ENCODE measurements at places on chromosomes 4 and X. TPM values are rescaled to one million over a fixed set of nuclear protein-coding genes. Genes with fewer than 3 reads are reported as not detected.

Gene PDGFRA
- 73.7 TPM for polyA plus RNA-seq

DNA sequence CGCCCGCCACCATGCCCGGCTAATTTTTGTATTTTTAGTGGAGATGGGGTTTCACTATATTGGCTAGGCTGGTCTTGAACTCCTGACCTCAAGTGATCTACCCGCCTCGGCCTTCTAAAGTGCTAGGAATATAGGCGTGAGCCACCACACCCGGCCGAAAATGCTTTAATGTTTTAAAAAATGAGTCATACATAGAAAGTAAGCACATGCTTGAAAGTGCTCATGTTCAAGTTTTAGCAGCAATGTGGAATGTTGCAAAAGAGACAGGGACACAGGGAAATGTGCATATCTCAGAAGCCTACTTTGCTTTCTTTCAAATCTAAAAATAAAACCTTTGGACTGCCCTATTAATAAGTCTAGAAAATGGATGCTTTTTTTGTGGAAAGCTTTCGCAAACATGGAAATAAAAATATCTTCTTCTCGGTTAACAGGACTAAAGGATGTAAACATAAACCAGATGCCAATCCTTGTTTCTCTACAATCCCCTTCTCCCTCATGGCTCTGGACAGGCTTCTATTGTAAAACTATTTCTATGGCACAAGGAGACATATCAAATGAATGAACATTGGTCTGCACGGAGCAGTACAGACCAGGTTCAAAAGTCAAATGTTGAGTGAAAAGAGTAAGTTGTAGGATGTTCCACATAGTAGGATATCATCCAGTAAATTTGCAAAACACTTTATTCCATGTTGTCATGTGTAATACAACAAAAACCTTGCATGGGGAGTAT lies 15.0 kb downstream of the MECP2 start:
- H3K27me3 ChIP-seq, result no peaks in the 10 kb centered on the region
- H3K27ac ChIP-seq, result no peak overlapping the region
- H3K4me3 ChIP-seq, result no peak overlapping the region
- H3K4me1 ChIP-seq, result no peaks in the 10 kb centered on the region

Gene TLR1
- polyA plus RNA-seq, result 4.6 TPM

Gene DNASE1L1
- polyA plus RNA-seq, result 24.0 TPM

- no peak overlapping the region for H3K27ac ChIP-seq
- no peak overlapping the region for H3K4me3 ChIP-seq
- no peaks in the 10 kb centered on the region for H3K36me3 ChIP-seq
These were observed 31.4 kb downstream of the TBC1D9 start for GRCh38 chr4:140724760-140725159.

Gene ZIC3
- not detected for polyA plus RNA-seq

Gene C4orf54
- not detected for polyA plus RNA-seq

DNA sequence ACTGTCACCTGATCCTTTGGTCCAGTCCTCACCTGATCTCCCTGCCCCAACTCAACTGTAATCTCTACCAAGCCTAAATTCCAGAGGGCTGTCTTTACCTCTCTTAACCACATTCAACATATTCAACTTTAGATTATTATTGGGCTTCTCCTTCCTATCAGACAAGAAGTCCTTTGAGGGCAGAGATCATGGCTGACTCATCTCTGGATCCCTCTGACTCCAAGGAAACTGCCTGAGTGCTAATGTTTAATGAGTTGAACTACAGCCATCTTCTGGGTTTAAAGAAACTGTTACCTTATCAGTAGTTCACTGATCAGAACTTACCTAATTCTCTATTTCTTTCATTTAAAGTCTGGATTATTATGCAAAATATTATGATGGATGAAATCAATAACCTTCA lies 135.7 kb downstream of the GPC3 start:
- no peaks in the 10 kb centered on the region for H3K4me1 ChIP-seq
- H3K27ac ChIP-seq, result no peak overlapping the region
- H3K4me3 ChIP-seq, result no peak overlapping the region
- peak; percentile 56 for DNase-seq
- H3K36me3 ChIP-seq, result no peaks in the 10 kb centered on the region

DNA sequence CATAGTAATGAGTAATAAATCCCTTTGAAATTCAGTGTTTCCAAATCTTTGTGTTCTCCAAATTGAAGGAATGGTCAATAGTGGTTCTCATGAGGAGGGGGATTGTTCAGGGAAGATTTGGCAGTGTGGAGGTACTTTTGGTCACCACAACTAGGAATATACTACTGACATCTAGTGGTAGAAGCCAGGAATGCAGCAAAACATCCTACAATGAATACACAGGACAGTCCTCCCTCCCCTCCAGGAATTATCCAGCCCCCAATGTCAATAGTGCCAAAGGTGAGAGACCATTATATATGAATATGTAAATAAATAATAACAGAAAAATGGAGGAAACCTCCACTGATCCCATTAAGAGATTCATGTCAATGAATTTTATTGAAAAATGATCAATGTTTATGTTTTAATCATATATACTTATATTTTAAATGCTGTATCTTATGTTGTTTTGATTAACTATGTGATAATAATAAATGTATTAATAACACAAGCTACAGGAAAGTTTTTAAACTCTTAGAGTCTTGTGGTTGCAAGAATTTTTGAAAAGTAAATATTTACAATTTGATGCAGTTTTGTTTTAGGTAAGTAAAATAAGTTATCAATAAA lies 14.4 kb upstream of the FAM9A start:
- H3K4me1 ChIP-seq, result no peaks in the 10 kb centered on the region
- no peak overlapping the region for H3K4me3 ChIP-seq
- H3K27ac ChIP-seq, result no peak overlapping the region
- DNase-seq, result peak; percentile 35
- no peaks in the 10 kb centered on the region for H3K27me3 ChIP-seq

GRCh38 chr4:42683393-42683792 lies 26.5 kb upstream of the ATP8A1 start:
- H3K36me3 ChIP-seq, result no peaks in the 10 kb centered on the region
- no peaks in the 10 kb centered on the region for H3K27me3 ChIP-seq
- H3K4me1 ChIP-seq, result no peaks in the 10 kb centered on the region
- H3K27ac ChIP-seq, result no peak overlapping the region
- no peak overlapping the region for H3K4me3 ChIP-seq

GRCh38 chrX:11628399-11628798 lies 37.3 kb downstream of the ARHGAP6 start:
- H3K36me3 ChIP-seq, result no peaks in the 10 kb centered on the region
- H3K27me3 ChIP-seq, result no peaks in the 10 kb centered on the region
- DNase-seq, result no peak
- no peak overlapping the region for H3K4me3 ChIP-seq

Gene DOK7
- 0.28 TPM for polyA plus RNA-seq

- peak overlapping the region; percentile 97 for H3K27ac ChIP-seq
- H3K4me1 ChIP-seq, result peaks cover 41% of the 10 kb centered on the region
- no peaks in the 10 kb centered on the region for H3K36me3 ChIP-seq
- H3K4me3 ChIP-seq, result peak overlapping the region; percentile 25
These were observed 5.9 kb upstream of the TNIP2 start for GRCh38 chr4:2762048-2762447.

Gene NXF2
- not detected for polyA plus RNA-seq

- no peak for DNase-seq
- no peaks in the 10 kb centered on the region for H3K27me3 ChIP-seq
- H3K4me3 ChIP-seq, result no peak overlapping the region
These were observed 1075.7 kb upstream of the PABPC4L start for GRCh38 chr4:135277068-135277979.

Gene PRSS12
- 12.7 TPM for polyA plus RNA-seq

GRCh38 chrX:115350711-115351381 lies 61.3 kb downstream of the LUZP4 start:
- no peaks in the 10 kb centered on the region for H3K4me1 ChIP-seq
- no peaks in the 10 kb centered on the region for H3K27me3 ChIP-seq
- DNase-seq, result no peak
- H3K36me3 ChIP-seq, result no peaks in the 10 kb centered on the region

DNA sequence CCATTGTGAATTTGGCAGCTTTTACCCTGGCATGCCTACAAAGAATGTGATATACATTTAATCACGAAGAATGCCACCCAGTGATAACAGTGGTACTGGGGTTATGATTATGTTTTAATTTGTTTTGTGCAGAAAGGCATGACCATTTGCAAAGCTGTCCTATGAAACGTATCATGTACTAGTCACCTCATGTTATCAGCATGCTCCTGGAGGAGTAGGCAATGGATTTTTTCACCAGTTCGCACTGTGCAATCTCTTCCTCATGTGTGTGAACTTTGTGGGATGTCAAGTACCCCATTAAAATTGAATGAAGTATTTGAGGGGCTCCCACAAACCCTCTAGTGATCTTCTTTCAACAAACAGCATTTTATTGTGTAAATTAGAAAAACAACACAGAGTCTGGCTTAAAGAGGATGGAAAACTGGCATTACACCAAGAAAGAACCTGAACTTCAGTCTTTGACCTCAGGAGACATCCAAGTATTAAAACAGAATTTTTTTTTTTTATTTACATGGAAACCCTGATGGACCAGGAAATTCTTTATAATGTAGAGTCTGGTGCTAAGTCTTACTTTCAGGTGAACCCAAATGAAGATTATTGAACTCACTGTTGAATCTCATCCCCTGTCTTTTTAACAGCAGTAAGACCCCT lies 200.6 kb upstream of the PGRMC2 start:
- no peaks in the 10 kb centered on the region for H3K4me1 ChIP-seq
- no peak overlapping the region for H3K4me3 ChIP-seq
- no peak overlapping the region for H3K27ac ChIP-seq
- H3K27me3 ChIP-seq, result no peaks in the 10 kb centered on the region
- DNase-seq, result peak; percentile 38
- no peaks in the 10 kb centered on the region for H3K36me3 ChIP-seq

Data from small intestine (tissue), 16 donors.